PC-3 (cell line): ENCODE measurements at places on chromosomes 7 and 10. TPM values are rescaled to one million over a fixed set of nuclear protein-coding genes. Genes with fewer than 3 reads are reported as not detected.

GRCh38 chr10:49606981-49607535 lies 3.1 kb upstream of the SLC18A3 start:
- H3K4me1 ChIP-seq, result no peaks in the 10 kb centered on the region
- DNase-seq, result peak; percentile 92
- H3K4me3 ChIP-seq, result no peak overlapping the region

CALHM3 gene
- total RNA-seq, result 2.3 and 4.1 TPM in 2 replicates

COL26A1 gene
- not detected in 2 replicates for total RNA-seq

C1GALT1 gene
- total RNA-seq, result 19.3 and 32.3 TPM in 2 replicates

DNA sequence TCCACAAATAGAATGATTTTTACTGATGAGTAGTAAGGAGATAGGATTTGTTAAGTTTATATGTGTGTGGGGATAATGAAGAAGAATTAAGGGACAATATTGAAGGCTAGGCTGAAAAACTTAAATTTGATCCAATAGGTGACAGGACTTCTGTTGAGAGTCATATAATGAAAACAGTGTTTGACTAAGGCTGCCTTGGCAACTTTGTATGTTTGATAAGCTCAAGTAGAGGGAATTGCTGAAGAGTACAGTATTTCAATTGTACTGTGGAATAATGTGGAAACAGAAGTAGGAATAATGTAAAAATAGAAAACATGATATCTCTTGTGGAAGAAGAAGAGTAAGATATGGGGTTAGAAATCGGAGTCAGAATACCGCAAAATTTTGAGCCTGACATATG lies 10.5 kb downstream of the R3HCC1L start:
- peaks cover 11% of the 10 kb centered on the region; the same call in 1 of the 2 replicates for H3K36me3 ChIP-seq
- no peaks in the 10 kb centered on the region for H3K27me3 ChIP-seq
- no peak overlapping the region for H3K27ac ChIP-seq

DNA sequence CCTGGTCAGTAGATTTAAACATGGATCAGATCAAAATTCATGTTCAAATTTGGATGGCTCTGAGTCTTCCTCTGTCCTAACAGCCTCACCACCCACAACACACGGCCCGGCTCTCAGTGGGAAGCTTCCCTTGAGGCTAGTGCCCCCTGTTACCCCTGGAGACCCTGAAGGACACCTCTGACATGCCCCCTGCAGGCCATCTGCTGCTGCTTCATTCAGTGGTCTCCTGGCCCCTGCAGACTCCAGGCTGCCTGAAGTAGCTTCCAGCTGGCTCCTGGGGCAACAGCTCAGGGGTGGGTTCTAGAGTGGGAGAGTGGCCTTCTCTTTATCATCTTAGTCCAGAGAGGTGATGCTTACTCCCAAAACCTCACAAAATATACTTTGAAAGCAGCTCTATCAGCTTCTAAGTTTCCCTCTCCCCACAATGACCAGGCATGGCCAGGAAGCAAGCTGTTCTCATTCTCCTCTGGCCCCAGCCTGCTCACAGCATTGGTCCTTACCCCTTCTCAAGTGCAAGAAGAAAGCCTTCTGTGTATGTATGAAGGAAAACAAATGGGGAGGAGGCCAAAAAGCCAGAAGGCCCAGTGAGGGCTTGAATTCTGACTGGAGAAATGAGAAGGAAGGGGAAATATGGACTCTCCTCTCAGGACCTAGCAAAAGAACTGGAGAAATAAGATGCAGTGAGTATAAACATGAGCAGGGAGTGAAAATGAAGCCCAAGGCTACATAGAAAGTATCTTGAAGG lies 189.6 kb upstream of the INHBA start:
- no peaks in the 10 kb centered on the region for H3K27me3 ChIP-seq
- H3K4me1 ChIP-seq, result no peaks in the 10 kb centered on the region
- H3K4me3 ChIP-seq, result no peak overlapping the region
- H3K36me3 ChIP-seq, result no peaks in the 10 kb centered on the region
- DNase-seq, result no peak

CTBP2 gene
- 78.9 and 97.2 TPM in 2 replicates for total RNA-seq

VGF gene
- total RNA-seq, result 1.6 and 2.5 TPM in 2 replicates

SPAM1 gene
- not detected in 2 replicates for total RNA-seq

DNA sequence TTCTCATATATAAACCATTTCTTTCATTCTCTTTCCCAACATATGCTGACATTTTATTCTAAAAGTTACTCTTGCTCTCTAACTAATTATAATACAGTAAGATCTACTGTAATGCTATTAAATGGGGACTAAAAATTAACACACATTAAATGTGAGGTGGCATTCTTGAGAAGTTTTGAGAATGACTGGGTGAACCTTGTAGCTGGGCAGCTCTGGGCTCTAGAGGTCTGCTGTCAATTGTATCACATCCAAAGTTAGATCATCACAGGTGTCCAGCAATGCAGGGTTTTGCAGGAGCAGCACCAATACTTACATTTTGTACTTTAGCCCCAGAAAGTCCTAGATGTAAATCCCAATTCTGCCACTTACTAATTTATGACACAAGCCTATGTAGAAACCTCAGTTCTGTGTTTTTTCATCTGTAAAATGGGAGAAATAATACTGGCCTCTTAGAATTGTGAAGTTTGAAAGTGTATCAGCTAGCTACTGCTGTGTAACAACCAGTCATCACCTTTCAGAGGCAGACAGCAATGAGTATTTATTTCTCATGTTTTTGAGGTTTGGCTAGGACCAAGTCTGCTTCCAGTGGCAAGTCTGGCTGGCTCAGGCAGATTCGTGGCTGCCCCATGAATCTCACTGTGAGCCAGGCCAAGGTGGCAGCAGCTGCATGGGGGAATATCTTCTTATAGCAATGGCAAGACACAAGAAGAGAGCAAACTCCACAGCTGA lies 79.6 kb upstream of the EMX2 start:
- H3K27me3 ChIP-seq, result no peaks in the 10 kb centered on the region
- no peak overlapping the region for H3K4me3 ChIP-seq
- no peak for DNase-seq
- H3K36me3 ChIP-seq, result no peaks in the 10 kb centered on the region
- peaks cover 22% of the 10 kb centered on the region for H3K4me1 ChIP-seq

DNA sequence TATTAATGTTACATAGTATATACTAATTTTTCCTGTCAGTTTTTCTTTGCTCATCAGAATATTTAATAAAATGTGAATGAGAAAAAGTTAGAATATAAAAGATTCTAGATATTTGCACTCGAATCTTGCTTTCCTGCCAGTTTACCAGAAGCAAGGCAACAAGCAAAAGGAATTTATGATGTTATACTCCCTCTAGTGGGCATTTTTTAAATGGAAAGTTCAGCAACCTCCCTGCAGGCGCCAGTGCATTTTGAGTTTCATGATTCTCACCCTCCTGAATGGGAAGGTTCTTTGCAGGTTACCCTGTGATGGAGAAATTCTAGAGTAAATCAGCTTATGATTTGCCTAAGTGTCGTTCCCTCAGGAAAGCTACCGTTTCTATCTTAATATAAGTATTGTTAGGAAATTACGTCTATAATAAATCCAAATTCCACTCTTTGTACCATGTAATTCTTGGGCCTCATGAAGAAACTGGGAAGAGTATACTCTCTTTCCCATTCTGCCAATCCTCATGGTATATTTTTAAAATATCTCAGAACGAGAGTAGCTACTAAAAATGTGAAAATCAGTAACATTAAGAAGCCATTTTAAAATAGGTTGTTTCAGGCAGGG lies 350.0 kb downstream of the CRPPA start:
- no peaks in the 10 kb centered on the region for H3K27me3 ChIP-seq
- no peaks in the 10 kb centered on the region; the same call in 1 of the 2 replicates for H3K36me3 ChIP-seq
- DNase-seq, result peak; percentile 83
- H3K27ac ChIP-seq, result no peak overlapping the region
- peaks cover 6% of the 10 kb centered on the region; the same call in 1 of the 2 replicates for H3K4me1 ChIP-seq

HNRNPA2B1 gene
- total RNA-seq, result 304 and 457 TPM in 2 replicates

DNA sequence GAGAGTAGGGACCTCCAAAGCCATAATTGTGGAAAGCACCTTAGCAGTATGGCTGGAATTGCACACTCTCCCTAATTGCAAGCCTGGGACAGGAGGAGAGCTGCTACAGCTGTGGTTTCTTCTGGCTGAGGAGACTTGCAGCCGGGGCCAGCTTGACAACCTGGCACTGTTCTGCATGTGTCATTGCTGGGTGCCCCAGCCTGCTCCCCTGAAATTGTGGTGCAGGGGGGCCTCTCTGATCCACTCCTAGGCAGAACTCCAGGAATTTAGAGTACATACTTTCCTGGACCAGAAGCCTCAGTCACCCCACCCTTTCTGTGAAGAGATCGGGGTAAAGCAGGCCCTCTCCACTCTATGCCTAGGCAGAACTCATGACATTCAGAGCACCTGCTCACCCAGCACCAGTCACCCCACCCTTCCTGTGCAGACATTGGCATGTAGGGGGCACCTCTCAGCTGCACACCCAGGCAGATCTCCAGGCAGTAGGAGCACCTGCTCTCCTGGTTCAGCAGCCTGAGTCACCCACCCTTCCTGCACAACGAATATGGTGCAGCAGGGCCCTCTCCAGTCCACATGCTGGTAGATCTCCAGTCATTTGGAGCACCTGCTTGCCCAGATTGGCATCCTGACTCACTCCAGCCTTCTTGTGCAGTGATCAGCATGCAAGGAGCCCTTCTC lies 34.4 kb upstream of the DYNC1I1 start:
- peak; percentile 6 for DNase-seq
- H3K27me3 ChIP-seq, result peaks cover 36% of the 10 kb centered on the region
- no peak overlapping the region for H3K4me3 ChIP-seq
- H3K27ac ChIP-seq, result no peak overlapping the region

DNA sequence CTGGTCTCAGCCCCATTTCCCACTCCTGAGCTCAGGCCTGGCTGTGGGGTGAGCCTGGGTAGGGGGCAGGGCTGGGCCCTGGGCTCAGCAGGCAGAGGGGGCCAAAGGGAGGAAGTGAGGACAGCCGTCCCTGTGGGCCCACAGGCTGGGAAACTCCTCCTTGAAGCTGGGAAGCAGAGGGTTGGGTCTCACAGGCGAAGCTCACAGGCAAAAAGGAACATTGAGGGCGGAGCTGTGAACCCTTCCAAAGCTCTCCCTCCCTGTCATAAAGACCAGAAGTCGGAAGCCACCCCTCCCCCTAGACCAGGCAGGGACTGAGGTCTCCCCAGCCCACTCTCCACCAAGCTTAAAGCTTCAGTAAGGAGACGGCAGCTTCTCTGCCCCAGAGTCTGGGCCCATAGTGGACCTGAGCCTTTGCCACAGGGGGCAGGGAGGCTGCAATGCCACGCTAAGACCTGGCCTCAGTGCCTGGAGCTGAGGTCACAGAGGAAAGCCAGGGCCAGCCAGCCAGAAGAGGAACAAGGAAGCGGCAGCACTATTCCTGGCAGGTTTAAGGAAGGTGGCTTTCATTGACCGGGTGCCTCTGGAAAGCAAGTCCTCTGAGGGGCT lies 1.0 kb upstream of the KCP start:
- DNase-seq, result no peak
- H3K36me3 ChIP-seq, result no peaks in the 10 kb centered on the region
- no peaks in the 10 kb centered on the region; the same call in 1 of the 2 replicates for H3K27me3 ChIP-seq
- no peak overlapping the region for H3K4me3 ChIP-seq
- H3K4me1 ChIP-seq, result no peaks in the 10 kb centered on the region
- H3K27ac ChIP-seq, result no peak overlapping the region

DNA sequence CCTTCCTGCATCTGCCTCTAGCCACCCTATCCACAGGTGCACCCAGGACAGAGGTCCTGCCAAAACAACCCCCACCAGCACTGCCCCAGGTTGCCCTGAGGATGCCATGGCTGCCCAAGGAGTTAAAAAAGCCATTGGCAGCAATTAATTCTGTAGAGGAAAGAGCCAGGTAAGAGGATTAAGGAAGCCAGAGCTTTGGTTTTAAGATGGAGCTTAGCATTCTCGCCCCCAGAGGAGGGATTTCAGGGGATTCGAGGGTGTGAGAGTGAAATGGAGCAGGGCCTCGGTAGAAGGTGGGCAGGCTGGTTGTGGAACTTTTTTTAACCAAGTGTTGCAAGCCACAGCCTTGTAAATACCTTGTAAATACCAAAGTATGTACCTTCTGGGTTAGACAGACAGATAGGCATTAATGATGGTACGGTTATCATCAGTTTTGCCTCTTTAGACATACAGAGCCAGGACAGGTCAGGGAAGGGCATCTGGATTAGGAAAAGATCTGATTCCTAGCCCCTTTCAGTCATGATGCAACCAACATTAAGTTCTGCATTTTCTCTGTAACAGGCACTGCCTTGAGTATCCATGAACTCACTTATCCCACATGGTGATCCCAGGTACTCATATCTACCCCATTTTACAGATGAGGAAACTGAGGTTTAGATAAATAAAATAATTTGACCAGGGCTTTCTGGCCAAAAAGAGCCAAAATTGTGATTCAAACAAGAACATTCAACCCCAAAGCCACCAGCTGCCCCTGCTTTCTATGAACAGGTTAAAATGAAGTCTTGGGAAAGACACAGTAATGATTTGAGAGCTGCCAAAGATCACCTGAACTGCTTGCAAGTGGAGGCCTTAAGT lies 120.7 kb upstream of the PPIF start:
- H3K36me3 ChIP-seq, result peaks cover 20% of the 10 kb centered on the region; the same call in 1 of the 2 replicates
- H3K27ac ChIP-seq, result no peak overlapping the region
- H3K27me3 ChIP-seq, result no peaks in the 10 kb centered on the region

CYP26A1 gene
- total RNA-seq, result 0.26 TPM in 1 of 2 replicates, not detected in the other

PTPRN2 gene
- total RNA-seq, result 3.2 and 3.6 TPM in 2 replicates

GRCh38 chr10:104274762-104275721 lies 6.1 kb downstream of the GSTO2 start:
- no peaks in the 10 kb centered on the region for H3K27me3 ChIP-seq
- peak; percentile 63 for DNase-seq
- H3K4me3 ChIP-seq, result peak overlapping the region; percentile 66

SFRP4 gene
- not detected in 2 replicates for total RNA-seq

DNA sequence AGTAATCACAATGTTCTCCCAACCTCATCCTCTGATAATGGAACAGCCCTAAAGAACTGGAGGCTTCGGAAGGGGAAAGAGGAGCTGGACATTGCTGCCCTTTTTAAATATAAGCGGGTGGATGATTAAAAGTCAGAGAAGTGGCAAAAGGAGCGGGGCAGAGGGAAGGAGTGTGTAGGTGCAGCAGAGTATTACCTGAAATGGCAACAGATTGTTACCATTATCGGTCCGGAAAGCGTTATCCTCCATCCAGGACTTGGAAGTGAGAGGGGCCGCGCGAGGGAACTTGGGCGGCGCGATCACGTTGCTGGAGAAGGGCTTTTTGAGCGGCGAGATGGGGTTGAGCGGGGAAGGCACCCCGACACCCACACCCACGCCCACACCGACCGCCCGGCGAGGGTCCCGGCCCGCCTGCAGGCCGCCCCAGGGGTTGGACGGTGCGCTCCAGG lies 51.7 kb downstream of the CPEB3 start:
- H3K27me3 ChIP-seq, result no peaks in the 10 kb centered on the region
- H3K4me3 ChIP-seq, result peak overlapping the region; percentile 75

GRCh38 chr7:68518060-68518459 lies 1080.2 kb upstream of the AUTS2 start:
- H3K27me3 ChIP-seq, result no peaks in the 10 kb centered on the region
- H3K4me1 ChIP-seq, result no peaks in the 10 kb centered on the region
- no peak overlapping the region for H3K27ac ChIP-seq
- no peak for DNase-seq
- H3K4me3 ChIP-seq, result no peak overlapping the region
- no peaks in the 10 kb centered on the region for H3K36me3 ChIP-seq

DNA sequence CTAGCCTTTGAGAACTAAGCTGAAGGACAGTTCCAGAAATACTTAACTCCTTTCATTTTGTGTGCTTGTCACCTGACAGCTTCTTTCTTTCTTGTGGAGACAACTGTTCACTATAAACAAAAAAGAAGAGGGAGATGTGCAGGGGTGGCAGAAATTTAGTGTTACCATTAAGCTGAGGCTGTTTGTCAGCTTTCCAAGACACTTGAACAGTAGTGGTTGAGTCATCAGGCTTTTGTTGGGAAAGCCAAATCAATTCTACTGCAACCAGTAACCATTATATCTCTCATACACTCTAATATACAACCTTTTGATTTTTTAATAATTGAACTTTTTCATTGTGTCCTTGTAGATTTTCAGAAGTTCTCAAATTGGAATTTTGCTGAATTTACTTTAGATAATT lies 75.3 kb downstream of the POLL start:
- no peaks in the 10 kb centered on the region for H3K36me3 ChIP-seq
- DNase-seq, result peak; percentile 34
- H3K27ac ChIP-seq, result no peak overlapping the region
- no peak overlapping the region for H3K4me3 ChIP-seq
- H3K4me1 ChIP-seq, result no peaks in the 10 kb centered on the region
